ENCODE measurements at places on chromosomes 4 and X.

DNA sequence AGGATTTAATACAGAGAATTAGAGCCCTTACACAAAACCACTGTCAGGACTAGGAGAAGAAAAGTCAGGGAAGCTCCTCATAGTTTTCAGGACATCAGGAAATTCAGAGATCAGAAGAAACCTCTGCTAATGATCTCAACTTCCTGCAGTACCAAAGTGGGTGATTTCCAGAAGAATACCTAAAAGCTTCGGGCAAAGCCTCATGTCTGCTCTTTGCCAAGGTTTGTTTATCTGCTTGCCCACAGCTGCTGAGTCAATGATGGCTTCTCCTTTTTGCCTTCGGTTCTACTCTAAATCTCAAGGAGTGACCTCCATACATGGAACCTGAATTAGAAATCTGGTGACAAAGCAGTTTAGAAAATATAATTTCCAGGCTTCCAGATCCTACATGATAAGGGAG, 68.4 kb downstream of the USP38 start:
- DNase-seq, result no peak

DNA sequence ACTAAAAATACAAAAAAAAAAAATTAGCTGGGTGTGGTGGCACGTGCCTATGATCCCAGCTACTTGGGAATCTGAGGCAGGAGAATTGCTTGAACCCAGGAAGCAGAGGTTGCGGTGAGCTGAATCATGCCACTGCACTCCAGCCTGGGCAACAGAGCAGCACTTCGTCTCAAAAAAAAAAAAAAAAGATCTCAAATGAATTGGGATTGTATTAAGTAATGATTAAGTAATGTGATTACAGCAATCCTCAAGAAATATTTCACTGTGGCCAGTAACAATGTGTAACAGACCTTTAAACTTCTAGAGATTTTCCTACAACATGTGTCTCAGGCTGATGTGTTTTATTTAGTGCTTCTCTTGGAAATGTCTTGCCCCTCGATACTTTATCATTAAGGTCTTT, 46.8 kb downstream of the PKD2 start:
- DNase-seq, result no peak

DNA sequence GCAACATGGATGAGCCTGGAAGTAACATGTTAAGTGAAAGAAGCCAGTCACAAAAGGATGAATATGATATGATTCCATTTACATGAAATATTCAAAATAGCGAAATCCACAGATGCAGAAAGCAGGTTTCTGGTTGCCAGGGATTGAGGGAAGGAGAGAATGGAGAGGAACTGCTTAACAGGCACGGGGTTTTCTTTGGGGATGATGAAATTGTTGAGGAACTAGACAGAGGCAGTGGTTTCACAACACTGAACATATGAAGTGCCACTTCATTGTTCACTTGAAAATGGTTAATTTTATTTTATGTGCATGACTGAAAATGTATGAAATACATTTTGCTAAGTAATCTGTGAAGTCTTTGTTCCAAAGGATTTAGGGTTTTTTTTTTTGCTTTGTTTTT, 182.5 kb upstream of the TBL1X start:
- DNase-seq, result no peak

DNA sequence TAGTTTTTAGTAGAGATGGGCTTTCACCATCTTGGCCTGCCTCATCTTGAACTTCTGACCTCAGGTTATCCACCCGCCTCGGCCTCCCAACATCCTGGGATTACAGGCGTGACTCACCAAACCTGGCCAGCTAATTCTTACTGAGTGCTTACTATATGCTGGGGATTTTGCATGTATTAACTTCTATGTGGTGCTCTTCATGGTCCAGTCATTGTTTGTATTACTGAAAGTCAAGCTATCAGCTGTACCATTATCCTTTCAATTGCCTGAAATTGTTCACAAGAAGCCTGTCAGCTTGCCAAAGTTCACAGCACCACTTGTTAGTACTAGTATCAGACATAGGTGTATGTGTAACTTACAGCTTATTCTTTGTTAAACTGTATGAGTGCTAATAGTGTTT, 1272.1 kb downstream of the ARAP2 start:
- no peak for DNase-seq

GRCh38 chr4:121736735-121737351, 28.1 kb downstream of the SMIM43 start:
- no peak for DNase-seq

DNA sequence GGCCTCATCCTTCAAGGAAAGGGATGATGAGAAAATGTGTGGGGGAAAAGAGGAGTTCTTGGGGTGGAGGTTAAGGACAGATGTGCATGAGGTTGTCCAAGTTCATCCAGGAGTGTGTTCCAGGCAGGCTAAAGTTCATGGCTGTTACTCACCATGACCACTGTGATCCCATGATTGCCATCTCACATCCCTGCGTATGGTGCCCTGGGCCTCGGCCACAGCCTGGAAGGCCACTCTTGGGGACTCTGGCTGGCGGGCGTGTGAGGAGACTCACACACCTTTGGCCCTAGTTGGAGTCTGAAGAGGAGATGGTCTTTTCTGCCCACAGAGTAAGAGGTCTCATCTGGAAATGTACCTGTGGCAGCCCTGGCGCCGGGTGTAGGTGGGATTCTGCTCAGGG, 7.4 kb upstream of the LOC101059915 start:
- no peak for DNase-seq

DNA sequence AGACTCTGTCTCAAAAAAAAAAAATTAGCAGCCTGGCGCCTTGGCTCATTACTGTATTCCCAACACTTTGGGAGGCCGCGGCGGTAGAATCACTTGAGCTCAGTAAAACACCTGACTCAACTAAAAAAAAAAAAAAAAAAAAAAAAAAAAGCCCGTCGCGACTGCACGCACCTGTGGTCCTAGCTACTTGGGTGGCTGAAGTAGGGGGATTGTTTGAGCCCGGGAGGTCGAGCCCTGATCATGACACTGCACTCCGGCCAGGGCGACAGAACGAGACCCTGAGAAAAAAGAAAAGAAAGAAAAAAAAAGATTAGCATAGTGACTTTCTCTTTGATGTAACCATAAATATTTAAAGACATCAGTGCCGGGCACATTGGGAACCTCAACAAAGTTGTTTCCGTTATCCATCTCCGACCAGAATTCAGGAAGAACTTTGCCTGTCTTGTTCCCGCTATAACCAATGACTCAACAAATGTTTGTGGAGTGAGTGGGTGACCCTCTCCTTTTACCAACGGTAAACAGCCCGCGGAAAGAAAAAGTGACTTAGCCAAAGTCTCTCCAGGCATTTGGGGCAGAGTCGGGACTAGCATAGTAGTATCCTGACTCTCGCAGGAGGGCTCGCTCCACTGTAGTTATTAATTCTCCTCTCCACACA, 553 bp upstream of the MED28 start:
- DNase-seq, result no peak

GRCh38 chr4:169417629-169418282, 147.0 kb upstream of the SH3RF1 start:
- DNase-seq, result no peak

DNA sequence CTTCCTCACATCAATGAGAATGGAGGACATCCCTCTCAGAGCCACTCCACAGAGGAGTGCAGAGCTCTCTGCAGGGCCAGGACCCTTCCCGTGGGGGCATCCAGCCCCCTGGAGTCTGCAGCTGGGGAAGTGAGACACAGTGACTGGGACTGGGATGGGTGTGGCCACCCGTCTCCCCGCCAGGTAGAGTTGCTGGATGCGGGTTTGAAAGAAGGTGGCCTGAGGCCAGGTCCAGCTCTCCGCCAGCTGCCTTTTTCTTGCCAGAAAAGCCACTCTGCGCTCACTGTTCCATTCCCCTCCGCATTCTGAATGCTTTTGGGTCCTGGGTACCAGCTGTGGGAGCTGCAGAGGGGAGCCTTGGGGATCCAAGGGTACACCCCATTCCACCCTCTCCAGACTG, 82.6 kb downstream of the ABLIM2 start:
- DNase-seq, result no peak

DNA sequence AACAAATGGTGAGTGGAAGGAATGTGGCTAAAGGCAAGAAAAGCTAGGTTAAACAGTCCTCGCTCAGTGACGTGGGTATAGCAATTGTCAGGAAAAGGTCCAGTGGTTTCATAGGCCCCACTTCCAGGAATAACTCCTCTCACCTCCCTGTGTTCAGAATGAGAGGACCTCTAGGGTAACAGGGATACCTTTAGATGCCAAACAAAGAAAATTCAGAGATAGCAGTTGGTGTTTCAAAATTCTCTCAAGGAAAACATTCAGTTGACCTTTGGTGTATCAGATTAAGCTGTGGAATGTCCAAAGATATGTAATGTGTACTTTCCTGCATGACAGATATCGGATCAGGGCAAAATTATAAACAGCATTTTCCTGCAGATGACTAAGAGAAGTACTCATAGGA, 155.9 kb downstream of the ARHGAP6 start:
- no peak for DNase-seq

DNA sequence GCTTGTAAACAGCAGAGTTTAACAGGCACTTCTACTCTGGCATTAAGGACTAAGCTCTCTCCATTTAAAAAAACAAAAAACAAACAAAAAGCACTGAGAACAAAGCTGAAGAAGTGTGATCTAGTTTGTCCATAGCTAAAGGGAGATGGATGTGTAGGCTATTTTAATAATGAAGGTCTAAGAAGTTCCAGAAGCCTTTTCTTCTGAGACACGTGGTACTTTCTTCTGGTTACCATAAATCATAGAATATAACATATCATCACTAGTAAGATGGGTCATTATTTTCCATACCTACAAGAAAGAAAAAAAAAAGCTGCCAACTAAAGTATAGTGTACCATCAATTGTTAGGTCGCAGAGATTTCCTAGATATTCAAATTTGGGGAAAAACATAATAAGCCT, 722 bp upstream of the NBDY start:
- no peak for DNase-seq

GRCh38 chr4:678331-679103, 4.2 kb downstream of the MYL5 start:
- no peak for DNase-seq

DNA sequence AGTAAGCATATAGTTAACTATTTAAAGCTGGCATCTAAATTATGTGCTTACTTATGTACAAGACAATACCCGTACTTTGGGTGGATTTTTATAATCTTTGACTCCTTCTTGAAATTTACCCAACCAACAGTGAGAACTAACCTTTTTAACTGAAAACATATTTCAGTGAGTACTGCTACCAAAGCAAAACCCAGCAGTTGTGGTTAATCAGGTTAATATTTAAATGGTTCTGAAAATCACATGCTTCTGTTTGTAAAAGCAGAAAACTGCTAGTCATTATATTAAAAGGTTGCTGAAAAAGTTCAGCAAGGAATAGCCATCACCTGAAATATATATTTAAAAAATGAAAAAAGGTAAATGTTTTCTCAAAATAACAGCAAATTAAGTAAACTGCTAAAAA, 20.0 kb downstream of the UBE2D3 start:
- no peak for DNase-seq

DNA sequence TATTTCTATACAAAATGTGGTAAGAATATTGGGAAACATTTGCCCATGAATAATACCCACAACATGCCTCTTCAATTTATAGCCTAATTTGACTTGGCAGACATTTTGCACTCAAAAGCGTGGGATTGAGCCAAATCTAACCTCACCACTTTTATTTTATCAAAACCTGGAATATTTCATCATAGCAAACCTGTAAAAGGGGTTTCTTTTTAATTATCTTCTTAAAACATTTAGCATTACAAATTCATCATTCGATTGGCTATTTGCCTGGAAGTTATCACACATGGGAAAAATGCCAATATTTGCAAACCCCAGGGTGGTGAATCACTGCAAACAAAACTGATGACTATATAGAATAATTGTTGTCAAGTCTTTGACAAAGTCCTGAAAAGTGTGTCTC, 56.2 kb downstream of the VCX3B start:
- no peak for DNase-seq

DNA sequence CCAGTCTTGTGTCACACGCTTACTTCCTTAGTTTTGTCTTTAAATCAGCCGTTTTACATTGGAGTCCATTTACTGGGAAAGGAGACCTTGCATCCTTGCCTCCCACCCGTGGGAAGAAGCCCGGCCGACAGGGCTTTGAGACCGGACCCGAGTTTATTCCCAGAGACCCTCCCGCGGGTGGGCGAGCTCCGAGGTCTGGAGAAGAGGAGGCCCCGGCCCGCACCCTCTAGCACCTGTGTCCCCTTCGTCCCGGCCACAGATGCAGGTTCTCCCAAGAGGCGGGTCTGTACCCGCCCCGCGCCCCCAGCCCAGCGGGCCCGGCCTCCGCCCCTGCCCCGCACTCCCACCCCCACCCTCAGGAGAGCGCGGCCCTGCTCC, 3.8 kb upstream of the SLC26A1 start:
- no peak for DNase-seq

GRCh38 chr4:169295822-169296221, 25.1 kb upstream of the SH3RF1 start:
- no peak for DNase-seq

DNA sequence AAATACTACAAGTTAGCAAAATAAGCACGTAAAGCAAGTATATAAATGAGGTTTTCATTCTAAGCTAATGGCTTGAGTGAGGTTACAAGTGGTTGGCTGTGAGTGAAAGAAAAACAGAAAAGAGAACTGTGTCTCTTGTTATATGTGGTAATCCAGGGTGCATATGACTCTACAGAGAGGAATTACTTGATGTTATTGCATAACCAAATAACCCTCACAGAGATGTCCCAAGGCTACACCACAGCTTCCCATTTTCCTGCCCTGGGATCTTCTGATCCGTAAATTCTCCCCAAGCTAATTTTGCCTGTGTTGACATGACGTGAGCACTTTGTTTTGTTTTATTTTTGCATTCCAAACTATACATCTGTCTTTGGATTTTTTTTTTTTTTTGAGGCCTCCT, 470.0 kb upstream of the INTU start:
- DNase-seq, result no peak

DNA sequence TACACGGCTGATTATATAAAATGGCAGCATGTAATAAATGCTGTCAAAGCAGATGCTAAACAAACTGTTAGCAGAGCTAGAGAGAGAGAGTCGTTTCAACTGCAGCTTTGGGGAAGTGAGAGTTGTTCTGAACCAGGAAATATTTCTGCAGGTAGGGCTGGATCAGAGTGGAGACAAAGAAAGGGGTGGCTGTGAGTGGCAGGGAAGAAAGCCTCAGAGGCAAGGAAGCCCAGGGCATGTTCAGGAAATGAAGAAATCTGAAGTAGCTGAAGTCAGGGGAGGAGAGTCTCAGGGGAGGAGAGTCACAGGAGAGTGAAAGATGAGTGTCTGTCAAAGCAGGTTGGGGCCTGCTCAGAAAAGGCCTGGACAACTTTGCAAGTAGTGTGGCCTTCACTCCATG, 48.4 kb upstream of the RPS6KA3 start:
- DNase-seq, result no peak

GRCh38 chrX:68868902-68869800, 40.3 kb downstream of the EFNB1 start:
- no peak for DNase-seq

- DNase-seq, result no peak
These were observed 52.5 kb upstream of the TTC29 start for GRCh38 chr4:146998157-146998556.

All from mesothelial cell of epicardium (in vitro differentiated cells).